ENCODE measurements at places on chromosomes 3 and 15.

GRCh38 chr3:108378153-108378951 lies 82.0 kb downstream of the HHLA2 start:
- DNase-seq, result no peak

DNA sequence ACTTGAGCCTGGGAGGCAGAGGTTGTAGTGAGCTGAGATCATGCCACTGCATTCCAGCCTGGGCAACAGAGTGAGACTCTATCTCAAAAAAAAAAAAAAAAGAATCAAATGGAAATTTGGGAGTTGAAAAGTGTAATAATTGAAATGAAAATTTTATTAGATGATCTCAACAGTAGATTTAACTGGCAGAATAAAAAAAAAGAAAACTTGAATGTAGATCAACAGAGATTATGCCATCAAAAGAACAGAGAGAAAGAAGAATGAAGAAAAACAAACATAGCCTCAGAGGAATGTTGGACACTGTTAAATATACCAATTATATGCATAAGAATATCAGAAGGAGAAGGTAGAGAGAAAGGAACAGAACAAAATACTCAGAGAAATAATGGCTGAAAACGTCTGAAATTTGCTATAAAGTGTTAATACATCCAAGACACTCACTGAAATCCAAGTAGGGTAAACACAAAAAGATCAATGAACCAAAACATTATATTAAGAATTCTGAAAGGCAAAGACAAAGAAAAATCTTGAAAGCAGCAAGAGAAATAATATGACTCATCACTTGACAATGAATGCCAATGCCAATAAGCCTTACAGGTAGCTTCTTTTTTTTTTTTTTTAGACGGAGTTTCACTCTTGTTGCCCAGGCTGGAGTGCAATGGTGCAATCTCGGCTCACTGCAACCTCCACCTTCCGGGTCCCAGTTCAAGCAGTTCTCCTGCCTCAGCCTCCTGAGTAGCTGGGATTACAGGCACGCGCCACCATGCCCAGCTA lies 14.6 kb upstream of the ELP6 start:
- no peak for DNase-seq

- DNase-seq, result no peak
Measured at GRCh38 chr3:133944641-133945380, 49.1 kb upstream of the RAB6B start.

DNA sequence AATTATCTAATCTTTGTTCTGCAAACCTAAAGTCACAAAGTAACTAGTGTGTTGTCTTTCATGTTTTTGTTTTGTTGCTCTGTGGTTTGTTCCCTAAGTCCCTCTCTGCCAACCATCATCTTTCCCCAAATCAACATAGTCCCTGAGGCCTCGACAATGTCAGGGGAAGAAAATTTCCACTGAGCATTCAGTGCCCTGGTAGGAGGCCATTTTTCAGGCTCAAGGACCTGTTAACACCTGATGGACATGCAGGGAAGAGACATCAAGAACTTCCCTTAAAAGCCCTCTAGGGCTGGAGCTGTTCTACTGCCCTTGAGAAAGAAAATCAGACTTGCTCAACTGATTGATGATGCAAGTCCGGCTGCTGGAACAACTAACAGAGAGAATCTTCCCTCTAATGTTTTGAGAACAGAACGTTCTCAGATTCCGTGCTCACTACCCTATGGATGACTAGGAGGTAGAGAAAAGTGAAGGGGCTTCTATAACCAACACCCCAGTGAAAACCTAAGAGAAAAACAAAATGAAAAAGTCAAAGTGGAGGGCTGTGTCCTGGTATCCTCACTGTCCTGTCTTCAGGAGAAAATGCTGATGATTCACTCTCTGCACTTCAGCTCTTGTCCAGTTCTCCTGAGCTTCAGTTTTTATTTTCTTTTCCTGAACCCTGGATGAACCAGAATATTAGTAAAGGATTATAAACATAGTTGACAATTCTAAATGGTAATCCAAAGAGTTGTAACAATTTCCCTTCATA lies 373.1 kb downstream of the FOXP1 start:
- no peak for DNase-seq

DNA sequence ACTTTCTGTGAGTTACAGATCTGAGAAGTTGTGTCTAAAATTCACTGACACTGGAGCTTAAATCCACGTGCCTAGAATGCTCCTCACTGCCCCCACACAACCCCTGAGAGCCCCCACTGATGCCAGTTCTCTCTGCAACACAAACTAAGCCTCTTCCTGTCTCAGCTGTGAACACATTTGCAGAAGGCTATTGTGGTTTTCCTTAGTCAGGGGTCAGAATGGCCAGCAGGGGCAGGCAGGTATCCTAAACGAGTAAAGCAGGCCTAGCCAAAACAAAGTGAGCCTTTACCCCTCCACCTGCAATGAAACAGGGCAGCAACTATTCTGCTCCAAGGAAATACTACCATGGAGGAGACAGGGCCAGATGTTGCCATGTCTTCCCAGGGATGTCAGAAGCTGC lies 78.6 kb downstream of the FHIT start:
- no peak for DNase-seq
